Cardiac ventricle fibroblast (primary cell): ENCODE measurements at places on chromosomes 5 and 9. TPM values are rescaled to one million over a fixed set of nuclear protein-coding genes. Genes with fewer than 3 reads are reported as not detected.

FLT4 gene
- total RNA-seq, result 2.0 and 2.8 TPM in 2 replicates

BTNL8 gene
- not detected in 2 replicates for total RNA-seq

SLC4A9 gene
- total RNA-seq, result not detected in 2 replicates

NOXA1 gene
- total RNA-seq, result 0.12 TPM in 1 of 2 replicates, not detected in the other

PCDHGB6 gene
- 2.6 and 3.6 TPM in 2 replicates for total RNA-seq

NRARP gene
- 0.29 and 1.7 TPM in 2 replicates for total RNA-seq

FOXD4L3 gene
- total RNA-seq, result 0.34 TPM in 1 of 2 replicates, not detected in the other

DNLZ gene
- total RNA-seq, result 17.0 and 29.6 TPM in 2 replicates

ADAMTSL2 gene
- total RNA-seq, result 5.8 and 6.8 TPM in 2 replicates

ALDOB gene
- not detected in 2 replicates for total RNA-seq
